Cardiac fibroblast (primary cell): ENCODE measurements at places on chromosomes 1 and 21.

DNA sequence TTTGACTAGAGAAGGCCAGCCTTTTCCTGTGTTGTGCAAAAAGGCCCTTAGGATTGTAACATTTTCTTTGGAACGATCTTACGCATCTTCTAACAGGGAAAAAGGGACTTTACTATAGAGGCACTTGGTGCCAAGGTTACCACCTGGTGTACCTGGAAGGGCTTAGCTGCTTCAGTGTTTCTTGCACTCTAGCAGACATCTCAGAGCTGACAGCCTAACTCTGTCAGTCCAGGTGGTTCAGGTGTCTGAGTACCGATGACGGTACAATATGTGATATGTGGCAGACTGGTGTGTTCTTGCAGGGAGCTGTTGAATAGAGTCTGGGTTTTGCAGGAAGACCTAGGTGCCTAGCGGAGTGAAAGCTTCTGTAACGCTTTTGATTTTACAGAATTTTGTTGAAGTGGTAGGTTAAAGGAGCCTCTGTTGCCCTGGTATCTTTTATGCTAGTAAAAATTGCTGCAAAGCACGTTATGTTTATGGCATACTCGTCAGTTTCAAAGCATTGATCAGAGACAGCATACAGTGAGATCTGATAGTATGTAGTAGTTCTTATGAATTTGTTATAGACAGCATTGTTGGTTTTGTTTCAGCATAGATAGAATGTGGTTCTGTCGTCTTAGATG is 1.4 kb downstream of the MAGI3 start:
- DNase-seq = no peak

DNA sequence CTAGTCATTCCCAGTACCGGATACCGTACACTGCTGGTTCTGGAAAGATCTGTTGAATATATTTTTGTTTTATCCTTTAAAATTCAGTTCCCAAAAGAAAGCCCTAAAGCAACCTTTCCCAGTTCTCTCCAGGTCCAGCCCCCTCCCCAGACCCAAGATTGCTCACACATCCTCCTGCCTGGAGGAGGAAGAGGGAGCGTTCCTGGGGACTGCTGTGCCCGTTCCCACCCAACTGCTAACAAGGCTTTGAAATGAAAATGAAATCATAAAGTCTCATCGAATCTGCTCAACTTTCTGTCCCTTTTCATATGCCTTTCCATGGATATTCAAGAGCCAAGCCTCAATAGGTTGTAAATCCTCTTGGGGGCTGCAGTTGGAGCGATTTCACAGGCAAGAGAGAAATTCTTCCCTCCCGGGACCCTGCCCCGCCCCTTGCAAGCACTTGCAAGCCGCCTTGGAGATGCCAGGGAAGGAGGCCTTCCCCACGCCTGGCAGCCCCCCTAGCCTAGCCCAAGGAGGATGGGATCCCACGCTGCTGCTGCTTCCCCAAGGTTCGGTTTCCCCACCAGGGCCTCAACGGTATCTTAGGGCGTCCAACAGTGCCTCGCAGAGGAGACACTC is 113.2 kb upstream of the CACHD1 start:
- DNase-seq = no peak

DNA sequence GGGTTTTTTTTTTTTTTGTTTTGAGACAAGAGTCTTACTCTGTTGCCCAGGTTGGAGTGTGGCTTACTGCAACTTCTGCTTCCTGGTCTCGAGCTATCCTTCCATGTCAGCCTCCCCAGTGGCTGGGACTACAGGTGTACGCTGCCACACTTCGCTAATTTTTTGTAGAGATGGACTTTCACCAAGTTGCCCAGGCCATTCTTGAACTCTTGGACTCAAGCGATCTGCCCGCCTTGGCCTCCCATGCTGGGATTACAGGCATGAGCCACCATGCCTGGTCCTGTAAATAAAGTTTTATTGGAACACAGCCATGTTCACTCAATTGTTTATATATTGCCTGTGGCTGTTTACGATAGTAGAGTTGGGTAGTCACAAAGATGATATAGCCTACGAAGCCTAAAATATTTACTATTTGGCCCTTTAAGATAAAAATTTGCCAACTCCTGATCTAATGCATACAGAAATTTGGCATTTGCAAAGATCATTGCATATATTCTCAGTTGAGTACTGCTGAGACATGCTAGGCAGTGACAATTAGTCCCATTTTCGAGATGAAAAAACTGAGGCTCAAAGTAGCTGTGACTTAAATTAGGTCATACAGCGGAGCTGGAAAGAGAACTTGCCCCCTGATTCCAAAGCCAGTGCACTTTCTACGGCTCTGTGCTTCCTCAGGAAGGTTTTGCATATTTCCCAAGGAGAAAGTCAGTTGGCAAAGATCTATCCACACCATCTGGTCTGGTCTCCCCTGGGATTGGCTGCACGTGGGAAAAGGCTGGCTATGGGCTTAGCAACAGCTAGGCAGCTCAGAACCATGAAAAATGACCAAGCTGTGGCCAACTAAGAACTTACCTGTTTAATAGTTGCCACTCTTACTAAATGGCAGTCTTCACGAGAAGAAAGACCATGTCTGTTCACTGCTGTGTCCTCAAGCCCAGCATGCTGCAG is 19.4 kb downstream of the MECR start:
- DNase-seq = peak; percentile 29

DNA sequence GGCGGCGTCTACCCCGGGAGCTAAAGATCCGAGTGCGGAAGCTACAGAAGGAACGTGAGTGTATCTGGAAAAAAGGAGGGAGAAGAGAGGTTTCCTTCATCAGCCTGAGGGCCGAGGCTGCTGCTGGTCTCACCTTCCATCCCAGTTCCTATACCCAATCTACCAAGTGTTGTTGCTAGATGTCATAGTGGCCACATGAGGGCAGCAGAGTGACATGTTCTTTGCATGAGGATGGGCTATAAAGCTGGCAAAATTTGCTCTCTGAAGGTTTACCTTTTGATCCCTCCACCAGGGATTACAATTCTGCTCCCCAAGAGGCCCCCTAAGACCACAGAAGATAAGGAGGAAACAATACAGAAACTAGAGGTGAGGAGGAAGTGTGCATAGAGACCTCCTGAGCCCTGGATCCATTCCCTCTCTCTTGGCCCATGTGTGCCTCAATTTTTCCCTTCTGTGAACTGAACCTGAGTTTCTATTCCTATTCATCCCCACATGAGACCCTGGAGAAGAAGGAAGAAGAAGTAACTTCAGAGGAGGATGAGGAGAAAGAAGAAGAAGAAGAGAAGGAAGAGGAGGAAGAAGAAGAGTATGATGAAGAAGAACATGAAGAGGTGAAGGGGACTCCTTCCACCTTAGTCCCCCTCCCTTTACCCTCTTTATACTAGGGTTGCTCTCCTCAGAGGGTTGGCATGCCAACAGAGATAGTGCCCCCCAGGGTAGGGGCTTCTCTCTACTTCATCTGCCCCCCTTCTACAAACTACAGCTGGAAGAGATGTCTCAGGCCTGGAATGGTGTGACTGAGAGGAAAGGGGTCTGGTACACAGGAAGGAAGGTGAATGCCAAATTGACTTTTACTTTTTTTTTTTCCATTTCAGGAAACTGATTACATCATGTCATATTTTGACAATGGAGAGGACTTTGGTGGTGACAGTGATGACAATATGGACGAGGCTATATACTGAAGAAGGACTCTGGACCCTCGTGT is 13.3 kb downstream of the POLR3GL start:
- peak; percentile 89 for DNase-seq

- no peak for DNase-seq
Observed at GRCh38 chr1:58264462-58264861, 282.1 kb downstream of the OMA1 start.
